Naive thymus-derived CD8-positive, alpha-beta T cell (primary cell): ENCODE measurements at places on chromosomes 7 and 10. TPM values are rescaled to one million over a fixed set of nuclear protein-coding genes. Genes with fewer than 3 reads are reported as not detected.

- DNase-seq, result no peak
These were observed 52.5 kb upstream of the NRP1 start for GRCh38 chr10:33386926-33387325.

GRCh38 chr10:116752563-116752962, 10.2 kb upstream of the HSPA12A start:
- no peak for DNase-seq

GRCh38 chr7:112790586-112791003, 402 bp upstream of the TMEM168 start:
- DNase-seq, result no peak

DNA sequence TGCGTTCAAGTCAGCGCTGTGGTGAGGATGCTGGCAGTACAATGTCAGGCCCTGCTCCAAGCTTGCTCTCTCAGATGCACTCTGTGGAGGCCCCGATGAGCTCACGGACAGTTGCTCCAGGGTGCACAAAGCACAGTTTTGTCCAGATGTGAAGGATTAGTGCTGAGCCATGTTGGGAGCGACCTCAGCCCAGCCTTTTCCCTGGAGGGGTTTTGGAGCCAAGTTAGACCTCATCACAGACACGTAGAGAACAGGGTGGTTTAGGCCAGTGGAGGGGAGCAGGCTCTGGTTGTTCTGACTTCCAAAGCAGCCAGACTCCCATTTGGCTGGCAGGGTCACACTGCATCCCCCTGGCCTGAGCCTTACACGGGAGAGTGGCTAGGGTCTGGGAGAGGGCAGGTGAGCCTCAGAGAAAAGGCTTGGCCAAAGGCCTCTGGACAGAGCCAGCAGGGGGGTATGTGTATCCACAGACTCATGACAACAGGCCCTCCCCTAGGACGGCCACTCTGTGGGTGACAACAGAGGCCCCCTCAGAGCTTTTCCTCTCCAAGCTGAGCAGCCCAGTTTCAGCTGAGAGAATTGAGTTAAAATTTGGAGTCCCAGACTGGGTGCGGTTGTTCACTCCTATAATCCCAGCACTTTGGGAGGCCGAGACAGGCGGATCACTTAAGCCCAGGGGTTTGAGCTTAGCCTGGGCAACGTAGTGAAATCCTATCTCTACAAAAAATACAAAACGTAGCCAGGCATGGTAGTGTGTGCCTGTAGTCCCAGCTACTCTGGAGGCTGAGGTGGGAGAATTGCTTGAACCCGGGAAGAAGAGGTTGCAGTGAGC, 4.7 kb downstream of the PLAC9 start:
- DNase-seq, result no peak

GRCh38 chr7:132081686-132082085, 494.6 kb downstream of the PLXNA4 start:
- no peak for DNase-seq

The FXYD4 gene
- not detected for total RNA-seq

DNA sequence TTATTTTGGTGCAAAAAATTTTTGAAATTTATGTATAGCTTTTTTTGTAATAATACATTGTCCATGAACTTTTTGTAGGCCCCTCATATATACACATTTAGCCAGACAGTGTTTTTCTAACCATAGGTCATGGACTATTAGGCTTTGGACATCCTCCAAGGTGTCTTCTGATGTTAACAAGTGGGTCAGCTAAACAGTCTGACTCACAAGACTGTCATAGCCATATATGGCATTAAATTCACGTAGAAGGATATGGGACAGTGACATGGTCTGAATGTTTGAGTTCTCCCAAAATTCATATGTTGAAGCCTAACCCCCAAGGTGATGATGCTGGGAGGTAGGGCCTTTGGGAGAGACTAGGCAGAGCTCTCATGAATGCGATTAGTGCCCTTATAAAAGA, 14.0 kb upstream of the NUB1 start:
- no peak for DNase-seq

The WEE2 gene
- not detected for total RNA-seq

DNA sequence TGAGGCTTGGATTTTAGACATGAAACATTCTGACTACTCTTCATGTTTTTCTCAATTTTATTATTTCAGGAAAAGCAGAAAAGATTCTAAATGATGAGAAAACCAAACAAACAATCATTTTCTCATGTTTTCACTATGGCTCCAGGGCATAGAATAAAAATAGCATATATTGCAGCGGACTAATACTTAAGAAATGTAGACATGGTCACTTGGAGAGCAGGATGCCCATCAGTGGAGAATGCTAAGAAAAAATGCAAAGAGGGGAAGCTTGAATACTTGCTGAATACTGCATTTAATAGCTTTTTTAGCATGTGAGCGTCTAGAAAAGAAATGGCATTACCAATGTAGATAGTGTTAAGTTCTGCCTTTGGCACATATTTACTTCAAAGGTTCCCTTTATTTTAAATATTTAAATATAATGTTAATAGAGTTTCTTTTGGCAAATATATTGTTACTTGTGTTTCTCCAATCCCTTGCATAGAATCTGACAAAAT, 107.9 kb downstream of the PPP1R17 start:
- no peak for DNase-seq

GRCh38 chr7:77797734-77798393, 370 bp downstream of the TMEM60 start:
- DNase-seq, result no peak

- DNase-seq, result no peak
These were observed 6.4 kb downstream of the KNDC1 start for GRCh38 chr10:133166504-133166827.

DNA sequence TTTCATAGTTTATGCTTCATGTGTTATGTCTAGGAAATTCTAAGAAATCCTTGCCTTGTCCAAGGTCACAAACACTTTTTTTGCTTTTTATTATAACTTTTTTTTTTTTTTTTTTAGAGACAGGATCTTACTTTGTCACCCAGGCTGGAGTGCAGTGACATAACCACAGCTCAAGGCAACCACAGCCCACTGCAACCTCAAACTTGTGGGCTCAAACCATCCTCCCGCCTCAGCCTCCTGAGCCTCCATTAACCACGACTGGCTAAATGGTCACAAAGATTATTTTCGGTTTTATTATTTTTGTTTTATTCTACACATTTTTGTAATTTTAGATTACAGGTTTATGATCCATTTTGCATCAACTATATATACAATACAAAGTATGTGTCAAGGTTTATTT, 7.1 kb upstream of the FAM204A start:
- DNase-seq, result no peak

GRCh38 chr10:127908106-127908958, 1.4 kb downstream of the PTPRE start:
- no peak for DNase-seq

DNA sequence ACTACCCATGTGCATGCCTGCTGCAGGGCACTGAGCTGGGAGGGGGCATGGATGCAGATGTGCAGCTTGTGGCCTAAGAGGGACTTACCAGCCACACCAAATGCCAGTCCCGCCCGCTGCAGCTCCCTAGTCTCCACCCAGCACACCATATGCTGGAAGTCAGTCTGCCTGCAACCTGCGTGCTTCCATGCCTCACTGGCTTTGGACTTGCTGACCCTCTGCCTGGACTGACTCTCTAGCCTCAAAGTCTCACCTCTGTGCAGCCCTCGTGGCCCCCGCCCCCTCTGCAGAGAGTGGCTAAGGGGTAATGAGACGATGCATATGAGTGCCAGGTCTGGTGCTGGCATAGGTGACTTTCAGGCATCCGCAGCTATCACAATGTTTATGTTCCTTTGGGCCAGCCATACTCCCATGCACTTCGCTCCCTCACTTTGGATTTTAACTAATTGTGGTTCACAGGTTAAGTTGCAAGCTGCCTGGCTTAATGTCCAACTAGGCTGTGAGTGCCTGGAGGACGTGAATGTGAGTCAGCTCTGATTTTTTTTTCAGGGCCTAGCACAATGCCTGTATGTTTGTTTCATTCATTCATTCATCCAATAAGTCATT, 21.7 kb downstream of the TRIM8 start:
- no peak for DNase-seq

DNA sequence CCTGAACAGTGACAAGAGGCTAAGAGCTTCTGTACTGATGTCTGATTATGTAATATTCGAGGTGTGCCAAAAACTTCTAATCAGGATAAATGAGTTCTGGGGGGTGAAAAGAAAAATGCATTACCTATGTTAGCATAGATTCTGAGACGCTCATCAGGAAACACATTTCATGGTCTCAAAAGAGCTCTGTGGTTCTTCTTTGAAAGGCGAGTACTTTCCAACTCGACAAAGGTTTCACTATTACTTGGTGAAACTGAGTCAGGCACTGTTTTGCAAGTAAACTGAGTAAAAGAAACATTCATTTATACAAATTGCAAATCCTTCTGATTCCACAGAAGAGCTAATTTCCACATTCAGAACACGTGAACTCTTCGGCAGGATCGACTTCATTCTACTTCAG, 523.2 kb downstream of the GATA3 start:
- no peak for DNase-seq

DNA sequence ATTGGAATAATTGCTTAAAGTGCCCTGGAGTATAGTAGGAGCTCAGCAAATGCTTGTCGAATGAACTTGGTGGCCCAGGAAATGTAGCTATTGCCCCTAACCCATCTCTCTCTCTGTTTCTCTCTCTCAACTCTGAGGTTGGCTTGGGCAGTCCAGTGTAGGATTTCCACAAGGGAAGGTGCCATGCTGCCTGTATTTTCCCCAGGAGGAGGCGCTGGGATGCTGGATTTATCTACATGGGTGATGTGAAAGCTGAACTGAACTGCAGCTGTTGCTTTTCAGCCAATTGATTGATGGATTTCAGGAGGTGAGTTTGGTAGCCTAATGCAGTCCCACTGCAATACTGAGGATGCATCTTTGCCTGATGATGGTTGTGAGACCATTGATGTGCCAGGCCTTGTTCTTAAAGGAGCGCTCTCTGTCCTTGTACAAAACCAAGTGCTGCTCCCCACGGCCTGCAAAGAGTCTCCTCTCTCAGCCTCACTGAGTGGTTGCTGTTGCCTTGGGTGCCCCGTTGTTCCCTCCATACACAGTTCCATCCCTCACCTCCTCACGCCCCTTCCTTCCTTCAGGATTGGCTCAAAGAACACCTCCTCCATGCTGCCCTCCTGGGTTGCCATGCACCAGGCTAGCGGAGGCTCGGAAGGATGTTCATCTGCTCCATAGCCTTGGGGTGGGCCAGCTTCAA, 200.6 kb downstream of the GLRX3 start:
- no peak for DNase-seq

The ZNF804B gene
- not detected for total RNA-seq

DNA sequence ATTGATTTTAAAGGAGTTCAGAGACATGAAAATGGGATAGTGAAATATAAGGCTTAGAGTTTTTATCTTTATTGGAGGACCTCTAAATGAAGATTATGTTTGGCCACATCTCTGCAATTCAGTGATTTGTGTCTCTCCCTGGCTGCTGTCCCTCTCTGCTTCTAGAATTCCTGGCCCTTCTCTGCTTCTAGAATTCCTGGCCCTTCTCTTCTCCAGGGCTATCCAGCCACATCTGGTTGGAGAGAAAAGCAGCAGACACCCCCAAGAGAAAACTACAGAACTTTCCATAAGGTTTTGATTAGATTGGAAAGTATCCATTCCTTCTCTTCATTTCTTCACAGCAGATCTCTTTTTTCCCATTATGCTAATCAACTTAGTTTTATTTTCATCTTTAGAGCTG, 135.5 kb downstream of the NPY start:
- DNase-seq, result no peak

The FAM25C gene
- total RNA-seq, result not detected

DNA sequence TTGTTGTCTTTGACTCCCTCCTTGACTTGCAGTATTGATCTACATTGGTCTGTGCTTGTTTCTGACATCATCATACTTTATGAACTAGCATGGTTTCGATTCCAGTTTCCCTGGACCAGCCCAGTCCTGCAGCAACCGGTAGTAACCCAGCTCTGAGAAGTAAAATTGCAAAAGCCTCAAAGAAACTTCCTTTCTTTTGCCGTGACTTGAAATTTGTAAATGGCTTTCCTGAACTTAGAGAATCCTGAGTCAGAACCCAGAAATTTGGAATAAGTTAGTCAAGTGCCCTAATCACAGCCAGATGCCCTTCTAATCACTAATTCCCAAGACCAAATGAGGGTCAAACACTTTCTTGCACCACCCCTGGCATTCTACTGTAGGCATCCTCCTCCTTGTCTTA, 15.0 kb downstream of the TAS2R60 start:
- no peak for DNase-seq

GRCh38 chr10:78165617-78166016, 132.0 kb downstream of the RPS24 start:
- DNase-seq, result no peak

GRCh38 chr10:129424978-129425377, 42.1 kb upstream of the MGMT start:
- DNase-seq, result no peak

The ATP6V0A4 gene
- not detected for total RNA-seq

DNA sequence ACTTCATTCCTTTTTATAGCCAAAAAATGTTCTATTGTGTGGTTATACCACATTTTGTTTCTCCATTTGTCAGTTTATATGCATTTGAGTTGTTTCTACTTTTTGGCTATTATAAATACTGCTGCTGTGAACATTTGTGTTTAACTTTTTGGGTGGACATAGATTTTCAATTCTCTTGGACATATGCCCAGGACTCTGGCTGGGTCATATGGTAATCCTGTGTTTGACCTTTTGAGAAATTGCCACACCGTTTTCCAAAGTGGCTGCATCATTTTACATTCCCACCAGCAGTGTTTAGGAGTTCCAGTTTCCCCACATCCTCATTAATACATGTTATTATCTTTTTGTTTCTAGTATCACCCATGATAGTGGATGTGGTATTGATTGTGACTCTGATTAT, 39.4 kb downstream of the CSGALNACT2 start:
- no peak for DNase-seq

- DNase-seq, result no peak
These were observed 6.1 kb downstream of the DBF4 start for GRCh38 chr7:87882151-87882937.

The ZNF800 gene
- 85.7 TPM for total RNA-seq

- no peak for DNase-seq
These were observed 79.8 kb upstream of the GHITM start for GRCh38 chr10:84059526-84059925.
